T-helper 9 cell (primary cell): ENCODE measurements at places on chromosomes 3 and 15.

DNA sequence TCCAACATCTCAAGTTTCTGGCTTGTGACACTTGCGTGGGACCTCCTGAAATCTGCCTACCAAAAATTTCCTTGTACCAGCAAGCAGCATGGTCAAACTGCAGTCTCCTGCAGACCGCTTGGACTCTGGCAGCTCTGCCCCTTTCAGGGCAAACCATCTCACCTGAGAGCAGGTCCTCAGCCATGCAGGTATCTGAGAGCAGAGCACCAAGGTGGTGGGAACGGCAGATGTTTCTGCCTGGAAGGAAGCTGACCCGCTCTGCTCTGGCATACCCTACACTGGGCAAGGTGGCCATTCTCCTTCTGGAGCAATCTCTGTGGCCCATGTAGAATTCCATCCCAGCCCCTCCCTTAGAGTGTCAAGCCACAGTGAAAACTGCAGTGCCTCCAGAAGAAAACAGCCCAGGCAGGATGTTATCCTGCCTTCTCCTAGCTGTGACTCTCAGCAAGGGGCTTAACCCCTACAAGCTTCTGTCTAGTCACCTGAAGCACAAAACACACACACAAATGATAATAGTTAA lies 21.6 kb downstream of the MESD start:
- DNase-seq = no peak

DNA sequence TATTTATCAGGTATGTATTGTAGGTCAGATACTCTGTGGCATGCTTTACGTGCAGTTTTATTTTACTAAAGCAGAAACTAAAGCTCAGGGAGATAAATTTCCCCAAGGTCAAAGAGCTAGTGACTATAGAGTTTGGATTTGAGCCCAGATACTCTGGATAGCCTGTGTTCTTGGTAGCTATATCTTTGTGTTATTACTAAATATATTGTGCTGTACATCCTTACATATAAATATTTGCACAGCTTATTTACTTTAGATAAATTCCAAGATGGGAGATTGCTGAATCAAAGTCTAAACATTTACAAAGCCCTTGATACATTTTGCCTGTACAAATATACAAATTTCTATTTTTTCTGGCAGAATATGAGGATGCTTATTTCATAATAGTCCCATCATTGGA lies 660.9 kb upstream of the NAALADL2 start:
- no peak for DNase-seq

- DNase-seq = no peak
Measured at GRCh38 chr3:99534951-99535704, 103.3 kb upstream of the COL8A1 start.

DNA sequence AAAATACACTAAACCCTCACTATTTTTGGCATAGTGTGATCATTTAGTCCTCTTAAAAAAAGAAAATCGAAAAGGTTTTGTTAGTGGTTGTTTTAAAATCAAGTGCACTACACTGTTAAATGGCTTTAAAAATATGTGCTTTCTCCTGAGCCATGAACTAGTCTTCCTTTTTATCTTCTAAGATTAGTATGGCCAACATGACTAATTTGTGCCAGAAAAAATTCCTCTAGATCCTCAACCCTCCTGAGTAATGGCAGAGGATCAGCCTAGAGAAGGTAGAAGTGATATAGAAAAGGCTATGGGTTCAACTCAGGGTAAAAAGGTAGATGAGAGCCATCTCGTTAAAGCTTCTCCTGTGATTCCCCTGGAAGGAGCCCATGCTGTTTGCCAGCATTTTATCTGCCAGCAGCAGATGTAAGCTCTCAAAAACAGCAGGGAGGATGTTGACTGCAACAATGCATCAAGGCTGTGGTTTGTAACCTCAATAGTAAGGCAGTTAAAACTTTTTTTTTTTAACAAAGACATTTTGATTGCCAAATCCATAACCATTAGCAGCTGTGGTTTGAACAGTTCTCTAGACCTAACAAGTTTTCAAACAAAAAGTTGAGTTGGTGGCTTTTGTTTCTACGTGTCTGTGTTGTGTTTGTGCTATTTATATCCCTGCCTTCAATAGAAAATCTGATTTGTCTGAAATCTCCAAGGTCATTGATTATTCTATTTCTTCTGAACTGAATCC lies 30.2 kb upstream of the ZNF609 start:
- peak; percentile 3 for DNase-seq

- DNase-seq = no peak
Measured at GRCh38 chr15:68991723-68992122, 22.8 kb upstream of the NOX5 start.

DNA sequence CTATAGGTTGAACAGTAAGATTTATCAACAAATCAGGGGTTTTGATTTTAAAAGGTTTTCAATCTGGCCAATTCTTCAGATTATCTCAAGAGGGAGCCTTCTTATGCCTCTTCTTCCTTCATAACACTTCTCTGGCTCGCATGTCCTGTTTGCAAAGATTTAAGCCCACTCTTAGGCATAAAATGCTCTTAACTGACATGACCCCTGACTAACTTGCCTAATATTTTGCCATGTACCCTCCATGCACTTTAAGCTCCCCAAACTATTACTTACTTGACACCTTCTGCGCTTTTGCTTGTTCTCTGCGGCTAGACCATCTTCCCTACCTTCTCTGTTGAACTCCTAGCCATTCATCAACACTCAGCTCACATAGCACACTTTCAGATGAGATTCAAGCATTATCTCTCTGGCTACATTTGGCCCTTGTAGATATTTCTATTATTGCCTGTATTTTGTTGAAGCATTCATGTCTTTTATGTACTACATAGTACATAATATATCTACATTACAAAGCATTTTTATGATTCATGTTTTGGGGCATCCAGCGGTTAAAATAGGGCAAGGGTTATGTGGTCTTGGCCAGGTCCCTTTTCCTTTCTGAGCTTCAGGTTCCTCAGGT lies 1.0 kb upstream of the ARIH1 start:
- no peak for DNase-seq

DNA sequence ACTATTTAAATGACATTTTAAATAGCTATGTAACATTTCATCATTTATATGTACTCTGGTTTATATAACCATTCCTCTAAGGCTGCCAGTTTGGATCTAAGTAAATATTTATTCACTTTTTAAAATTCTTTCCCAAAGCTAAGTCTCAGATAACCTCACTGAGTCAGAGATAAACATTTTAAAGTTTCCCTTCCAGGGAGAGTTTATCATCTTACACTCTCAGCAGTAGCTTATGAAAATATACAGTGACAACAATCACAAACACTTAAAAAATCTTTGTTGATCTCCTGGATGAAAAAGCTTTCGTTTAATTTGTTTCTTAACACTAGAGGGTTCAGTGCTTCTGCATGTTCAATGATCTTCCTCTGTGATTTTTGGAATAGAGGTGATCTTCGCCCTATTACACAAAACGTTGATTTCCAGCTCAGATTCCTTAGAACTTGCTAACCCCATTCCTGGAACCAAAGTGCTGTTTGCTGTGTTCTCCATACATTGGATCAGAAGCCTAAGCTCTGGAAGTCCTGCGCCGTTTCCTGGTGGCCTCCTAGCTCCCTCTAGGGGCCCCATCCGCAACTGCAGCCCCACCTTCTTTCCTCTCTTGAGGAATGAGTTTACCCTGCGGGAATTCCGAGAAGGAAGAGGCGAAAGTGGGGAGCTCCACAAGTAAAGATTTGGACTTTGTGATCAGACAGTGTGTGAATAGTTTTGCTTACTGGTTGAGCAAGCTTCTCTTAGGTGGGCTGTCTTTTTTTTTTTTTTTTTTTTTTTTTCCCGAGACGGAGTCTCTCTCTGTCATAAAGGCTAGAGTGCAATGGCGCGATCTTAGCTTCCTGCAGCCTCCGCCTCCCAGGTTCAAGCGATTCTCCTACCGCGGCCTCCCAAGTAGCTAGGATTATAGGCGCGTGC lies 29.3 kb upstream of the SACM1L start:
- peak; percentile 41 for DNase-seq

GRCh38 chr15:100918690-100919480 lies at the start of gene LRRK1:
TSS of gene LRRK1 (plus strand) at chr15:100919357. CDS start at chr15:100924633, 5,276 bp downstream.
- no peak for DNase-seq

- no peak for DNase-seq
Measured at GRCh38 chr15:55897560-55898336, 95.7 kb downstream of the NEDD4 start.

- DNase-seq = no peak
Measured at GRCh38 chr3:19060404-19060803, 87.9 kb upstream of the KCNH8 start.

- DNase-seq = no peak
Measured at GRCh38 chr3:69088063-69088462, 3.3 kb downstream of the ARL6IP5 start.
